ENCODE measurements at places on chromosomes 1 and 21.

GRCh38 chr1:91559838-91560565, 59.4 kb downstream of the CDC7 start:
- DNase-seq = no peak

GRCh38 chr1:193456811-193457280, 270.4 kb upstream of the B3GALT2 start:
- DNase-seq = no peak

- DNase-seq = no peak
These were observed 8.4 kb downstream of the CD34 start for GRCh38 chr1:207902566-207902965.

- DNase-seq = no peak
These were observed 761 bp downstream of the TNNT2 start for GRCh38 chr1:201376464-201377374.

DNA sequence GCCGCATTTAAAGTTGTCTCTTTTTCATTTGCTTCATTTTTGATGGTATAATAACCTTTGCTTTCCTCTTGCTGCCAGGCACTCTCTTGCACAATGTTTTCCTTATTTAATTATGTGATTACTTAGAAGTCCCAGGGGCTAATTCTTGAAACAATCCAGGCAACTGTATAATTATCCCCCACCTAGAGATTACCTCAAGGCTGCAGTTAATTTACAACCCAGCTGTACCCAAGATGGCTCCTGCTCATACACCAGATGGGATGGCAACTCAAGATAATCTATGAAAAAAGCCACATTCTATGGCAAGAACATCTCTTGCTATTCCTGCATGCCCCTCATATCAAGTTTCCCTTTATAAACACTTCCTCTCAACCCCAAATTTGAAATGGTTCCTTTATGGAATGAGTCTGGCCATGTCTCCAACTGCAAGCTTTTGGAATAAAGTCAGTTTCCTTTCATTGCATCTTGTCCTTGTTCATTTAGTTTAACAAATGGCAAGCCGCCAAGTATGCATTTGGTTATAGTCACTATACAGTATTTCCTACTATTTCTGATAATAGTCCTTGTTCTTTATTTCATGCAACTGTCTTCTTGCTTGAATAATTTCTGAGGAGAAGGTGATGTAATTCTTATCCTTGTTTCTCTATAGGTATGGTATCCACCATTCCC, 1042.6 kb downstream of the PLA2G4A start:
- no peak for DNase-seq

- no peak for DNase-seq
These were observed 386.3 kb upstream of the BEND5 start for GRCh38 chr1:49163031-49163430.

- no peak for DNase-seq
These were observed 2.6 kb downstream of the SYPL2 start for GRCh38 chr1:109468903-109469302.

DNA sequence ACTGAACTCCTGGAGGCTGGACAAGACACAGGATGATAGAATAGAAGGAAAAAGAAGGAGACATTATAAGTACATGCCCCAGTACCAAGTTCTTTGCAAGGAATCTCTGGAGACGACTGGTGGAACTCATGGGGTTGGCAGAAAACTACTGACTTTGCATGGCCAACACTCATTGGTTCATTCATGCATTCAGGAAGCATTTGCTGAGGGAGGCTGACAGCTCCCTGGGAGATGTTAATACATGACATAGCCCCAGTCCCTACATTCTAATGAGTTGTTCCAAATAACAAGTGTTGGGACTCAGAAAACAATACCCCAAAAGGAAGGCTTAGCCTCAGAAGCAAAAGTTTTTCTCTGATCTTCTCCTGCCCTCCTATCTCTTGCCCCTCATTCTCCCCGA, 172.8 kb upstream of the IRF2BP2 start:
- no peak for DNase-seq

- DNase-seq = peak; percentile 2
These were observed 10.2 kb downstream of the CXADR start for GRCh38 chr21:17523007-17523451.

- no peak for DNase-seq
These were observed 69.7 kb downstream of the GALNT2 start for GRCh38 chr1:230136453-230137336.

- DNase-seq = no peak
These were observed 332.5 kb upstream of the NRIP1 start for GRCh38 chr21:15397258-15397657.

DNA sequence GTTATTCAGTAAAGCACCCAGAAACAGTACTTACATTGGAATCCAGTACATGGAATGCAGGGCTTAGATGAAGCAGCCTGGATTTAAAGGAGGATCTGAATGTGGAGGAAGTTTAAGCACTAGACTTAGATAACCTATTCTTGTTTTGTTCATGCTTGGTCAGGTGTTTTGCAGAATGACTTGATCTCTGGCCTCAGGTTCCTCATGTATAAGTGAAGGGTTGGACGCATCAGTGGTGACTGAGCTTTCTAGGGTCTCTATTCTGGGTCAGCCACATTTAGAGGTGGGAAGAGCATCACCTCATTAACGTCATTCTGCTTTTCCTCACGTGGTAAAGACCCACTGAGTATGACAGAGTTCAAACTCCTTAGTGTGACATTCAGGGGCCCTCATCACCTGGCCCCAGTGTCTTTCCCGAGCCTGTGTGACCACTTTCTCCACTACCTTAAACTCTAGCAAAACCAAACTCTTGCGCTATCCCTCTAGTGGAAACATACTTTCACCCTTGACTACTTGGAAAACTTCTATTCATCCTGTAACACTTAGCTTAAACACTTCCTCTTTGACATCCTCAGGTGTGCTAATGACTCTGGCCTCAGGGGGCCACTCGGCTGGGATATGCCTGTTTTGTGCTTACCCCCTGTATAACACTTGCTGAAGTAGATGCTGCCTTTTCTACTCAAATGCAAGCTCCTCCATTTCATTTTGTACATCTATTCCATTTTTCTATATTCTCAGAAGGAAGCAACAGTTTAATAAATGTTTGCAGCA, 871 bp upstream of the ERICH3 start:
- no peak for DNase-seq

DNA sequence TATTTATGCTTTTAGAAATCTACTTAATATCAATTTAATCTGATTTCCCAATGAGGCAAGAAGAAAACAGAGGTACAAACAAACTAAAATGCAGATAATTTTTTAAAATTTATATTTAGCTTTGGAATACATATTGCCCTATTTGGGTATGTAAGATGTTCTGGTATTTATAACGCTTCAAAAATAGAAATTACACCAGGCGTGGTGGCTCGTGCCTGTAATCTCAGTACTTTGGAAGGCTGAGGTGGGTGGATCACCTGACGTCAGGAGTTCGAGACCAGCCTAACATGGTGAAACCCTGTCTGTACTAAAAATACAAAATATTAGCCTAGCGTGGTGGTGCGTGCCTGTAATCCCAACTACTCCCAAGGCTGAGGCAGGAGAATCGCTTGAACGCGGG, 13.3 kb downstream of the ITGB3BP start:
- DNase-seq = no peak

GRCh38 chr1:187588917-187589316, 760.2 kb downstream of the PLA2G4A start:
- DNase-seq = no peak

GRCh38 chr1:89903550-89903949, 82.7 kb downstream of the LRRC8D start:
- no peak for DNase-seq

- DNase-seq = no peak
These were observed 173.2 kb downstream of the SMYD3 start for GRCh38 chr1:246333855-246334254.

GRCh38 chr1:159705904-159706256, 8.5 kb downstream of the CRP start:
- no peak for DNase-seq

DNA sequence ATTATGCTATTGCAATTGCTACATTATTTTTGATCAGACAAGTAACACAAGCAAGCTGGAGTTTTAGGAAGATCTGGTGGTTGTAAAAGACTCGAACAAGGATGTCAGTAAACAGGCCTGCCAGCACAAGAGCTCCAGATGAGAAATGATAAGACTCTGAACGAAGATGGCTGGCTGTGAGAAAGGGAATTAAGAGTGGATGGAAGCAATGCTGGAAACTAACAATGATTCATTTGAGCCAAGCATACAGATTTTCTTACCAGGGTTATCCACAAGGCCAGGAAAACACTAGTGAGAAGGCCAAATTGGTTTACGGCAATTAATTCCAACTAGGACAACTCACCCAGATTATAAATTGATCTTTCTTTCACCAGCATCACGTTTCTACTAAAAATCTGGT, 54.2 kb downstream of the NRIP1 start:
- no peak for DNase-seq

DNA sequence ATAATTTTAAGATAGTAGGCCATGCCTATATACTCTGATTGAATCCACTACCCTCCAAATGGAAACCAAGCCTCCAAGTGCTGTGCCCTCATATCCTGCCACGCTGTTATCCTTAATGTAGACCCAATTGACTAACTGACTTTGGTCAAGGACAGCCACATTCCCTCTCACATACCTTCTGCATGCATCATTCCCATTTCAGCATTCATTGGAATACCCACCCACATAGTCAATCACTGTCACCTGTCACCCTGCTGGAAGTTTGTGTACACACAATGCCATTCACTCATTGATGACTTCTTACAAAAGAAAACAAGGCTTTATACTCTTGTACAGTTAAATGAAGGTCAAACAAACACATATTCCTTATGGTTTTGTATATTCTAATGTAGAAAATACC, 221.1 kb upstream of the PBX1 start:
- no peak for DNase-seq

- no peak for DNase-seq
These were observed 122.3 kb downstream of the SYT2 start for GRCh38 chr1:202587859-202588485.

DNA sequence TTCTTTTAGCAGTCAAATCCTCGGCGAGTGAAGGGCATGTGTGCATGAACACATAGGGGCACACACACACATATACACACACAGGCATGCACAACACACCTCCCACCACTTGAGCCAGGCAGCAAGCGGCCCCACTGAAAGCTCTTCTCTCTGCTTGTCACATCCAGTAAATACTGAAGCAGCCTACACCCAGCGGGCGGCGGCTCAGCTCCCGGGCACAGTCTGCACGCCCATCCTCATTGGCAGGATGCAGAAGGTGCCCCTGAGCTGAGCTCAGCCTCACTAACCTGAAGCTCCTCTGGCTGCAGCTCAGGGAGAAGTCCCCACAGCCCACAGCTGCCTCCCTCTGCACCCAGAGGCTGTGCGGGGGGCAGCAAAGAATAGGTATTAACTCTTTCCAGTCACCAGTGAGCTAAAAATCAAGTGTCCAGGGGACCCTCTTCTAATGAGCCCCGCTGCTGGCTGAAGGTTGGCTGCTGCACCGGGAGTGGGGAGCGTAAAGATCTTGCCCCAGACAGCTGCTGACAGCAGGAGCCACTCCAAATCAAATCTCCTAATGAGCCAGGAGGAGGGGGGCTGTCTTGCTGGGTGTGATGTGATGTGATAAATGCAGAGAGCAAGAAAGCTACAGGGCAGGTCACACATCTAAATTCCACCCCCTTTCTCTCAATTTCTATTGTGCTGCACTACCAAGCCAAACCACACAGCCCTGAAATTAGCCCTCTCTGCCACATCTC, 12.5 kb downstream of the RGS8 start:
- peak; percentile 79 for DNase-seq

- DNase-seq = no peak
These were observed 14.7 kb upstream of the PTGFR start for GRCh38 chr1:78475888-78476610.

DNA sequence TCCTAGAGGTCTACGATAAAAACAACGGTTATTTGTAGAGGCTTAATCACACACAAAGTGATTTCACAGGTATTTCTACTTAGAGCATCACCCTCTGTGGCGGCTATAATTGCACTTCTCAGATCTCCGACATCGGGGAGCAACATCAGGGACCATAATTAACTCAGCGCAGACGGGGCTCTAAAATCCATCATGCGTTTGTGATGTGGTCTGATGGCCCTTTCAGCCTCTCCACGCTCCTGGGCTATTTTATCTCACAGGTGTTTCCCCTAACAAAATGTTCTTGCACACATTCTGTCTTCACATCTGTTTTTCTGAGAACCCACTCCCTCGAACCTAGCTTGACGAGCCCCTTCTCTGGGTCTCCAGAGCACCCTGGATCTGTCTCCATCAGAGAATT, 146.3 kb upstream of the DUSP10 start:
- DNase-seq = no peak

DNA sequence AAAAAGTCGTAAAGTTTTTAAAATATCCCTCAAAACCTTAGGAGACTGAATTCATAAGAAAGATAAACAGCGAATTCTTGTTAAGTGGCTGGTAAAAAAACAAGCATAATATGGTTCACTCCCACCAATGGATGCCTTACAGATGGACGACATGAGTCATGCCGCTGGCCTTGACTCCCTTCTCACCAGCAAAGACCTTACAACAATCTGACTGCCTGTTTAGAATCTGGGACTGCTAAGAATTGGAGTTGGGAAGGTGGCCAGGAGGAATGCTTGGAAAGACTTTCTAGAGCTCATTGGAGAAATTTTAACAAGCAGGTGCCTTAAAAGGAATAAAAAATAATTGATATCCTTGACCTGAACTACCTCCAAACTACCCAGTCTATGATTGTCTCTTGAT, 206.9 kb upstream of the FMN2 start:
- DNase-seq = no peak

GRCh38 chr1:5953386-5953785, 38.8 kb downstream of the NPHP4 start:
- DNase-seq = no peak

DNA sequence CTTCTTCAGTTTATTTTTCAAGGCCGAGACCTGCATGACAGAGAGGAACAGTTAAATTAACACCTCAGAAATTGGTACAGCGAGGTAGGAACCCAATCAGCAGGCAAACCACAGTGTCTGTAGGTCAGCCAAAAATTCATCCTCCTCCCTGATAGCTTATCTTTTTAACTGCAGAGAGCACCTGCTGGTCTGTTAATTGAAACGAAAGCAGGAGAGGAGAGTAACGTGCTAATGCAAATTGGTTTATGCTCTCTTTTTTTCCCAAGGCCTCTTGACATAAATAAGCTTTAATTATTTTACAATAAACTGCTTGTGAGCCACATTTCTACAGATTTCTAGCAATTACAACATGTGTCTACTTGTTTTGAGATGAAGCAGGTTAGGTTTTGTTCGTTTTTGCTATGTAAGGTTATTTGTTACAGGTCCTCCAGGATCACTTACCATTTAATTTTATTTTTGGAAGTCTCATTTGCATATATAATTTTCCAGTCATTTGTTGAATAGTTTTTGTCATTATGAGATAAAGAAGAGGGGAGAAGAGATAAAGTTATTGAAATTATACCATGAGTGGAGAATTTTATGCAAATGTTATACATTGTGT, 179.9 kb downstream of the DENND1B start:
- no peak for DNase-seq

Measured in NCI-H510A treated with DMSO at 0.1 percent for 48 hours (cell line).